ENCODE measurements at places on chromosomes 11 and 22. TPM values are rescaled to one million over a fixed set of nuclear protein-coding genes. Genes with fewer than 3 reads are reported as not detected.

DNA sequence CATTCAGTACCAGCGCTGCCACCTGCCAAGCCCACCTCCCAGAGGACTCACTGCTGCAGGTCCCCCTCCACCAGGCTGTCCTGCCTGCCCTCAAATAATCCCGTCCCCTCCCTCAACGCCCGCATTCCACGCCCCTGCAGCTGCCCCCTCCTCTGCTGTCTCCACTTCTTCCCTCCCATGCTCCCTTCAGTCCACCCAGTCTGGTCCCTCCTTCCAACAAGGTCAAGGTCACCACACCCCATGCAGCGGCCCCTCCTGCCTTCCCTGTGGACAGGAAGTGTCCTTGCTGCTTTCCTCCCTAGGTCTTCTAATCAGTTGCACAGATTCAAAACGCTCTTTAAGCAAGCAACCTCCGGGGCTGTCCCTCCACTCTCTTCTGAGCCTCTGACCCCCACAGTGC lies 12.1 kb downstream of the MACROD1 start:
- no peak for DNase-seq

GRCh38 chr11:47987310-47987709 lies 7.0 kb downstream of the PTPRJ start:
- DNase-seq = no peak

DNA sequence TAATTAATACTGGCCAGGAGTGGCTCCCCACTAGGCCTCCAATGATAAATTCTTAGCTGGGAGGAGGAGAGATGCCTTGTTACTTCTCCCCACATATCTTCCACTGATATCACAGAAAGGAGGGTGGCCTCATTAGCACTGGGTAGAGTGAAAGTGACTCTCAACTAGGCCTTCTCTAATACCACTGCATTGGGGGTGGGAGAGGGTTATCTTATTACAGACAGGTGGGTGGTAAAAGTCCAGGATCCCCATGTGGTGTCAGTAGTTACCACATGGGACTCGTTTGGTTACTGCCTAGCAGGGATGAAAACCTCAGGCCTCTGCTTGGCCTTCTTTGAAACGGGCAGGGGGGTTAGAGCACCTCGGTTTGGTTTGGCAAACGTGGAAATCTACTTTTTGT lies 167.3 kb downstream of the UVRAG start:
- DNase-seq = no peak

SLC22A9 gene
- total RNA-seq = not detected

ANKK1 gene
- not detected for total RNA-seq

GRCh38 chr22:19654338-19654987 lies 59.8 kb upstream of the SEPTIN5 start:
- DNase-seq = no peak

DNA sequence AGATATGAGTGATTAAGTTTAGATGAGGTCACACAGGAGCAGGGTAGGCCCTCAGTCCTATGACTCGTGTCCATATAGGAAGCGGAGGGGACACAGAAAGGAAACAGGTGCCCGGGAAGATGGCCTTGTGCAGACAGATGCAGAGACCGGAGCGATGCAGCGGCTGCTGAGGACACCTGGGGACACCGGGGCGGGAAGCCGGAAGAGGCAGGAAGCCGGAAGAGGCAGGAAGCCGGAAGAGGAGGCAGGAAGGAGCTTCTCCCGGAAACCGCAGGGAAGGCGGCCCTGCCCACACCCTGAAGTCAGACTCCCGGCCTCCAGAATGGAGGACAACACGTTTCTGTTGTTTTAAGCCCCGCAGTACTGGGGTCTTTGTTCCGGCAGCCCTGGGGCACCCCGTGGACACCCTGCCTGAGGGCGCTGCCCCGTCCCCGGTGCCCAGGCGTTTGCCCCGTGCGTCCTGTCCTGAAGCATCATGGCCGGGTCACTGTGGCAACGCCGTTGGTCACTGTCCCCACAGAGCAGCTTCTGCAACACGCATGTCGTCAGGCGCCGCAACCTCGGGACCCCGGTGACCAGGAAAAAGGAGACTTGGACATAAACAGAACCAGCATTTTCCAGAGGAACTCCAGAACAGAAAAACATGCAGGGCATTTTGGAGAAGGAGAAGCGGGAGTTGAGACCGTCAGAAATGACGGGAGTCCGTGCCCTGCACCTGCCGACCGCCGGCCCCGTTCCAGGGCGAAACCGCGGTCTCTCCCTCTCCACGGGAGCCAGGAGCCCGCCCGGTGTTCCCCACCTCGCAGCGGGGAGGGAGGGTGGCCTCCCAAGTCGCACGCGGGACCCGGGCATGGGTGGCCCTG lies 103.4 kb downstream of the BRD1 start:
- DNase-seq = no peak

DNA sequence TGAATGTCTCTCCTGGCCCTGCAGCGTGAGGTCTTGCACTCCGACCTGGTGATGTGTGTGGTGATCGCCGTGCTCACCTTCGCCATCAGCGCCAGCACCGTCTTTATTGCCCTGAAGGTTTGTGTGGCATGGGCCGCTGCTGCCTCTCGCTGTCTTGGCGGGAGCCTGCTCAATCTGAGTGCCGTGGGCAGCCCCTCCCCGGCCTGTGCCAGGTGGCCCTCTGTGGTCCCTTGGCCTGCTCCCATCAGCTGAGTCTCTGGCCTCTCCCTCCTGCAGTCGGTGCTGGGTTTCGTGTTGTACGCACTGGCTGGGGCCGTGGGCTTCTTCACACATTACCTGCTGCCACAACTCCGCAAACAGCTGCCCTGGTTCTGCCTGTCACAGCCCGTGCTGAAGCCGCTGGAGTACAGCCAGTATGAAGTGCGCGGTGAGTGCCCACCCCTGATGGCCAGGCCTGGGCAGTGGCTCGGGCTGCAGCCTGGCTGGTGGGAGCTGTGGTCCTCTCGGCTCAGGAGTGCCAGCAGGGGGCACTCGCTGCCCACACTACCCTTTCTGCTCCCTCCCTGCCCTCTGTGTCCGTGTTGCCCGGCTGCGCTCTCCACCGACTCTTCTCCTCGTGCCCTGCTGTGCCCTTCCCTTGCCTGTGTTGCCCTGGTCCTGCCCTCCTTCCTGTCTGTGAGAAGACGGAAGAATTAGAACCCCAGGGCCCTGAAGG lies 10.2 kb downstream of the PCNX3 start:
- no peak for DNase-seq

DRICH1 gene
- 0.24 TPM for total RNA-seq

- DNase-seq = no peak
These were observed 8.5 kb downstream of the SIDT2 start for GRCh38 chr11:117187007-117187406.

CARD18 gene
- total RNA-seq = not detected

OLFML1 gene
- total RNA-seq = not detected

GRCh38 chr11:92304271-92304670 lies 79.7 kb downstream of the FAT3 start:
- DNase-seq = no peak

DNA sequence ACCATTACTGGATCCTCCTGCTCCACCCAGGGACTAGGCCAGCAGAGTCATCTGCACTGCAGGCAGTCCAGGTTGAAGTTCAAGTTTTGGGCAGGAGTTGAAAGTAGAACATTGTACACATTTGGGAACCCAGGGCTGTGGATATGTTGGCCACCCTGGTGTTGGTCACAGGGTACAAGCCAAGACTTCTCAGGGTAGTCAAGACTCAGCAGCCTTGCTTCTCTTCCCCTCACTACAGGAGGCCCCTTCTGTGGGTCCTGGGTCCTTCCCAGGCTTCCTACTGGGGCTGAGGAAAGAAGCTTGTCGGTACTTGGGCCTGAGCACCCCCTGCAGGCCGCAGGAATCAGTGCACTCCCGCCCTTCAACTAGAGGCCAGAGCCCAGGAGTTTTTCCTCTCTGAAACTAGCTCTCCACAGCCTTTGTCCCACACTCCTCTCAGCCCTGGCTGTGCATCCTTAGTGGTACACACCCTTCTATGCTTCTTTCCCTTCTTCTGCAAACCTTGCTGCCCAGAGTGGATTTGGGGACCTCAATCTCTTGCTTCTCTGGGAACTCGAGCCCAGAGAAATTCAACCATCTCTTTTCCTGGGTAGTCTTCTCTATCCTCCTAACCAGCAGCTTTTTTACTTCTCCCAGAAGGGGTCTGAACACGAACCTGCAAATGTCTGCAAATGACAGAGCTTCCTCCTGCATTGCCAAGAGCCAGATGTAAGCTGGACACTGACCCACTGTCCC lies 2.6 kb upstream of the HPX start:
- no peak for DNase-seq

GRCh38 chr11:128058580-128059208 lies 528.7 kb downstream of the ETS1 start:
- DNase-seq = no peak

DNA sequence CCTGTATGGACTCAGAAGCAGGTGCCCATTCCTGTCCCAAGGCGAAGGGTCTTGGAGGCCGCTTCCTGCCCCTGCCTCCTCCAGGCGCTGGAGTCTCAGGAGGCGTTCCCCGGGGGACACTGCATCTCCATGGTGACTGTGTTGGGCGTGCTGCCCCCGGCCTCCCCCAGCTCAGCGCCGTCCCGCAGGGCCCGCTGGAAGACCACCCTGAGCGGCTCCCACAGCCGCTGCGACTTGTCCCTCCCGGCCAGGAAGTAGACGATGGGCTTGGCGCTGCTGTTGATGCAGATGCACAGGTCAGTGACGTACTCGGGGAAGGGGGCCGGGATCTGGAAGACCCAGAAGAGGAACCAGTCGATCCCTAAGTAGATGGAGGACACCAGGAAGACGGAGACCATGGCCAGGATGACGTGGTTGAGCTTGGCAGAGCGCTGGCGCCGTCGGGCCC lies 7.8 kb downstream of the MRGPRF start:
- DNase-seq = no peak

- no peak for DNase-seq
These were observed 5.9 kb downstream of the PLXNB2 start for GRCh38 chr22:50301581-50301991.

DNA sequence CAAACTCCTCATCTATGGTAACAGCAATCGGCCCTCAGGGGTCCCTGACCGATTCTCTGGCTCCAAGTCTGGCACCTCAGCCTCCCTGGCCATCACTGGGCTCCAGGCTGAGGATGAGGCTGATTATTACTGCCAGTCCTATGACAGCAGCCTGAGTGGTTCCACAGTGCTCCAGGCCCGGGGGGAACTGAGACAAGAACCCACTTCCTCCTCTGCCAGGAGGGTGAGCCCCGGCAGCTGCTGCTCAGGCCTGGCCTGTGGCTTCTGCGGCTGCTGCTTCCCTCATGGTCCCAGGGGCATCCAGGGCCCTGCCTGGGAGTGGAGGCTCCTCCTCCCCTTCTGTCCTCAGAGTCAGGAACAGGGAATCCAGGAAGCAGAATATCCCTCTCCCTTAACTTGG lies 98.4 kb downstream of the ZNF280B start:
- DNase-seq = no peak

OR52N2 gene
- not detected for total RNA-seq

GRCh38 chr11:103384652-103385051 lies 275.4 kb downstream of the DYNC2H1 start:
- no peak for DNase-seq

DNA sequence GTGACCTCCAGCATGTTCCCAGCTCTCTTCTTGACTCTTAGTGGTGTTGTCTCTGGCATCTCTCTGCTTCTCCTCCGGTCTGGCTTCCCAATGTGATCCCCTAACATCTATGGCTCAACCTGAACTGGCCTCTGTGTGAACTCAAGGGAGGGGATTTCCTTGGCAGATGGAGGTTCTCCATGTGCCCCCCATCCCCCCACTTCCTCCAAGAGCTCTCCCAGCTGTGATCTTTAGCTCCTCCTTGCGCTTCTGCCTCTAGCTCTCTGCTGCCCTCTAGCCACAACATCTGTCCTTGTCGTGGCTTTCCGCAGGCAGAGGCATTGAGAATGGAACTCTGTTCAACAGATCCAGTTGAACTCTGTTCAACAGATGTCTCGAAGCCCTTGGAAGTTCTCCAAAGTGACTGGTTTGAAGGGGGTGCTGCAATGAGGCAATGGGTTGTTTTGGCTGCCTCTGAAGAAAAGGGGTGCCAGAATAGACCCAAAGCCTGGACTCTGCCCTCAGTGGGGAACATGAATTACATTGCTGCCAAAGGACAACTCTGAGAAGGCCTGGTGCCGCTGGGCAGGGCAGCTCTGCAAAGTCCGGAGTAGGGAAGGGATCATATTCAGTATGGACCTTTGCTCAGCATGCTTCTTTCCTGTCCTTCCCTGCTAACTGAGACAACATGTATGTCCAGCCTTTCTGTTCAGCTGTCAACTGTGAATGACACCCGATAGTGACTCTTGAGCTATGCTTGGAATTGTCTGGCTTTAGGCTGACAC lies 61.9 kb downstream of the ADM start:
- DNase-seq = peak; percentile 57

All from GM12878 (cell line).